NCI-H1694 treated with DMSO at 0.1 percent for 48 hours (cell line): ENCODE measurements at places on chromosomes 6 and 20.

DNA sequence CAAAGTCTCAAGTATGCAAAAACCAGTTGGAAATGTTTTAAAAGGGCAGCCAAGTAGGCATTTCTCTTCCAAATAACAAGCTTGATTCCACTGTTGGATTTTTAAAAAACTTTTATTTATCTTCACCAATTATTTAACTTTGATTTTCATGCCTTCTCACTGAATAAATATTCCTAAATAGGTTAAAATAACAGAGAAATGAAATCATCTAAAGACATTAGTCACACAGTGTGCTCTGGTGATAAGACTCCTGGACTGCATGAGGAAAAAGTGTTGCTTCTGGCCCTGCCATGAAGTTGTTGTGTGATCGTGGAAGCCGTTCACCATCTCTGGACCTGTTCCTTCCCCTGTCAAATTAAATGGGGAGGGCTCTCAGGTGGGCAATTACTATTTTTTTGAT is 33.8 kb upstream of the IGF2R start:
- DNase-seq: no peak

DNA sequence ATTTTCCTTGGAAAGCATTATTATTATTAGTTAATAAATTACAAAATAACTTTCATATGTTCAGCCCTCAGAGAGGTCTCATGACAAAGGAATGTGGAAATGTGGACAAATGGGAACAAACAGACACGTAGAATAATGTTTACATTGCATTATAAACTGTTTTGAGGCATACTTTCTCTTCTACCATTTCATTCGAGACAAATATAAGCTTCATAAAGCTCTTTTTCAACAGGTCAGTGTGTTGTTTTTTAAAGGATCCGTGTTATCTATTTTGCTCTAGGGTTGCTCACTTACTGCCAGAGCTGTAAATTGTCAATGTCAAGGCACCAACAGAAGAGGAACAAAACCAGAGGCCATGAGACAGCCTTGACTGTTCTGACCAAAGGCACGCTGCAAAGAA is 256.8 kb downstream of the PHACTR1 start:
- no peak for DNase-seq

DNA sequence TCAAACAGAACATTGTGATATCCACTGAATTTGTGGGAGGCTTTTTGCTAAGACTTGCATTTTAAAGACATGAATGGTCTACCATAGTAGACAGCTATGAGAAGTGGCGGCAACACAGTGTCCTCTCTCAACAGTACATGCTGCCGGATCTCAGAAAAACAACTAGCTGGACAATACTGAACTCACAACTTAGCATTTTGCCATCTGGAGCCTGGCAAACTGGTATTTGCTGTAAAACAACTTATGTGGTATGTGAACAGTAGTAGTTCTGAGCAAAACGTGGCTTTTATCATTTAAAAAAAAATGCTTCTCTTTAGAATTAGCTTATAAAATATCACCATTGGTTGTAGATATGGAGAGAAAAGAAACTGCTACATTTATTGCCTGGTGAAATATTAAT is 3.3 kb upstream of the PXDC1 start:
- DNase-seq: no peak

GRCh38 chr6:130913120-130913519 is 85.9 kb downstream of the SMLR1 start:
- DNase-seq: no peak

DNA sequence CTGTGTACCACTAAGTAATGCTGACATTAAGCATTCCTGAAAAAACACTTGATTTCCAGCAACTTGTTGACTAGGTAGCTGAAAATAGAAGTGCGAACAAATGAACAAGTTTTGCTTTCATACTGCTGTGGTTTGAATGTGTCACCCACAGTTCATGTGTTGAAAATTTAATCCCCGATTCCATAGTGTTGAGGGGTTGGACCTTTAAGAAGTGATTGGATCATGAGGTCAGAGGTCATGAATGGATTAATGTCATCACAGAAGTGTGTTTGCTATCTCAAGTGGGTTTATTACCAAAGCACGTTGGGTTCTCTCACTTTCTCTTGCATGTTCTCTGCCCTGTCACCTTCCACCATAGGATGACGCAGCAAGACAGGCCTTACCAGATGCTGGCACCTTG is 568.5 kb downstream of the UTRN start:
- no peak for DNase-seq

GRCh38 chr20:62347445-62347844 is 19.7 kb downstream of the LAMA5 start:
- DNase-seq: no peak

DNA sequence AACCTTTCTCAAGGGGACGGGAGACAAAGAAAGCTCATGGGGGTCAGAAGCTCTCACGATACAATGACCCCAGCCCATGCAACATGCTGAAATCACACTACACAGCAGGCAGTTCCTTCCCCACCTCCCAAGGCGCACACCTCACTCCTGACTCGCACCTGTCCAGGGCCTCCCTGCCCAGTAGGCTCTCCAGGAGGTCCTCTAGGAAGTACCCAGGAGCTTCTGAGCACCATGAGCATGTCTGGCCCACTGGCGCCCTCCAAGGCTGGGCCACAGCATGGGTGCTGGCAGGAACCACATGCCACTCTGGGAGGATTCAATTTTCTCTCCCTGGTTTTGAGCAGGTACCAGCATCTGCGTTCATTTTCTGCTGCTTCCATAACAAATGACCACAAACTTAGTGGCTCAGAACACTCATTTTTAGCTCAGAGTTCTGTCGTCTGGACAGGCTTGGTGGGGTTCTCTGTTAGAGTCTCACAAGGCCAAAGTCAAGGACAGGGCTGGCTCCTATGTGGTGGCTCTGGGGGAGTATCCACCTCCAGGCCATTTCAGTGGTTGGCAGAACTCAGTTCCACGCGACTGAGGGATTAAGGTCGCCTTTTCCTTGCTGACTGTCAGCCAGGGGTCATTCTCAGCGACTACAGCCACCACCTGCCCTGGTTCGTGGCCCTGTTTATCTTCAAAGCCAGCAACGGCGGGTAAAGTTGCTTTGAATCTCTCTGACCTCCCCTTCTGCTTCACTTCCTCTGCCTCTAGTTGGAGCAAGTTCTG is 32.7 kb downstream of the ACSS1 start:
- no peak for DNase-seq

DNA sequence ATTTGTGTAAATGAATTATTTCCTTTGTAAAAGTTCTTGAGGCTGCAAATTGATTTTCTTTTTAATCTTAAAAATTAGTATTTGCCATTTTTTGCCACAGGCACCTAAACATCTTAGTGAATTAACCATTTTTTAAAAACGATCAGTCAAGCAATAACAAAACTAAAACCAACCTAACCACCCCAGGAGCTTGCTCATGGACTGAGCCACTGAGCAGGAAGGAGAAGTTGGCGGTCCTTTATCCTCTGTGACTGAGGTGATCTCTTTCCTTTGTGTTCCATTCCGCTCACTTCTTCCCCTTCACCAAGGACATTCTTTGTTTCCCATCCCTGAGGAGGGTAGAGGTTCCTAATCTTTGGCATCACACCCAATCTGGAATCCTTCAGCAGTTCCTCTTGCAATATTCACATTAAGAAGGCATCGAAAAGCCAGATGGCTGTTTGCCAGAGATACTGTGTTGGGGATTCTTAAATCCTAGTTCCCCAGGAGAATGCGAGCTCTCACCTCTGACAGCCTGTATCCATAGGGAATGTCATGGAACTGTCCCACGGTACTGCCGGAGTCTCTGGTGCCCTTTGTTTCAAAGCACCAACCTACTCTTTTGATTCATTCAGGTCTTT is 30.5 kb downstream of the RPRD1B start:
- no peak for DNase-seq

- no peak for DNase-seq
These were observed 43.6 kb downstream of the FGD2 start for GRCh38 chr6:37048851-37049757.

DNA sequence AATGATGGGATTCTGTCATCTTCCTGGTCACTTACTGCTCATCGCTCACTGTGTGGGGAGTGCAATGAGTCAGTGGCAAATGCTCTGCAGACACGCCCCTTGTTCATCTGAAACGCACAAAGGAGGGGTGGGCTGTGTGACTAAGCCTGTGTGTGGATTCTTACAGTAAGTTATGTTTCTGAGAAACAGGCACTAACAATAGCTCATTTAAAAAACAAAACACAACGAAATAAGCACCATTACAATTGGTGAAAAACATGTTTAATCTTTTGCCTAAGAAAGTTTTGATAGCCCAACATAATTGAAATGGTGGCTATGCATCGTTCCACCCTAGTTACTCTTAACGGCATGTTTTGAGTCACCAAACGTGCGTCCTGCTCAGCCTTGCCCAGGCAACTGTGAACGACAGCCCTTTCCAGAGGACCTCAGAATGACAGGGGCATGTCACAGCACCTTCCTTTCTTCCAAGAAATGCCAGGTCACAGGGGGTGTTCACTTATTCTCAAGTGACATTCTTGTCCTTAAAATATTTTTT is 118.4 kb upstream of the SGK1 start:
- DNase-seq: no peak

DNA sequence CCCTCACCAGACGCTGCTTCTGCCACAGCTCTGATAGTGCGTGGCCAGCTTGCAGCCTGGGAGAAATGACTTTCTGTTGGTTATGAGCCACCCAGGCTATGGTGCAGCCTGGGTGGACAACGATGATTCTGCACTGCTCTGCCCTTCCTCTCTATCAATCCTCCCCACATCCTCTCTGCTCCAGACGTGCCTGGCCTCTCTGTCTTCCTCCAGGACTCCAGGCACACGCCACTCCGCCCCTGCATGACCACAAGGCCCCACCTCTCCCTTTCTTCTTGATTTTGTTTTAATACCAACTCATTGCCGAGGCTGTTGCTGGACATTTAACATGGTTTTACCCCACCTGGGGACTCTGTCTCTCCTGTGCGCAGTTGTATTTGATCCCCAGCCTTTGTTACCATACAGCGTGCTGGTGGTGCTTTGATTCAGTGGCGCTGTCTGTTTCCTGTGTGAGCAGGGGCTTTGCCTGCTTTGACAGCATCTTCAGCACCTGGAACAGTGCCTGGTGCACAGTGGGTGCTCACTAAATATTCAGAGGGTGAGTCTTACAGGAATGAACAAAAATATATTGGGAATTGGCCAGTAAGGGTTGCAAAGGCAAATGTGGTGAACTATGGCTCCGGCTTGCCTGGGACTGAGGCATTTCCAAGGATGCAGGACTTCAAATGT is 280.9 kb downstream of the CDH26 start:
- no peak for DNase-seq

DNA sequence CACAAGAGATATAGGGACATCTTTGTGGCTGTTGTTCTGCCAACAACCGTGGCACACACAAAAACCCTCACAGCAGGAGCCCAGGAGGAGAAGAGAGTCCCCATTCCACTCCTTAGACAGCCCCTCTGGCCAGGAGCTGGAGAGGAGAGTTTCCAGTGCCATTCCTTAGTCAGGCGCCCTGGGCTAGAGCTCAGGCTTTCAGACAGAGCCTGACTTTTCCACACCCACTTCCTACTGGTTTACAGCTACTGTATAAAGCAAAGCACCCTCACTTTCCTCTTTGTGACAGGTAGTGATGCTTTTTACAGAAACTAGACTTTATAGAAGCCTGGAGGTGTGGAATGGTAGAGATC is 145.9 kb downstream of the SYCP2 start:
- DNase-seq: no peak

DNA sequence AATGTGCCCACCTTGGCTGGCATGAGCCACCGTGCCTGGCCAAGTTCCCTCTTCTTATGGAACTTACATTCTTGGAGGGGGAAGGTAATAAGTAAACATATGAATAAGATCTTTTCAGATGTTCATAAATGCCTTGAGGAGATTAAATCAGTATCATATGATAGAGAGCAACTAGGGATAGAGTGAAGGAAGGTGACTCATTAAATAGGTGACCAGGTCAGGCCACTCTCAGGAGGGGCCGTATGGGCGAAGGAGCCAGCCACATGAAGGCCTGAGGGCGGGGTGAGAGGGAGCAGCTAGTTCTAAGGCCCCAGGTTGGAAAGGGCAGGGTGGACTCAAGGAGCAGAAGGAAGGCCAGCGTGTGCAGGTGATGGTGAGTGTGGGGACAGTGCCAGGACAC is 91.1 kb downstream of the UST start:
- DNase-seq: no peak

- no peak for DNase-seq
These were observed 12.0 kb downstream of the STMN3 start for GRCh38 chr20:63641146-63641791.

GRCh38 chr20:50625986-50626677 is 65.2 kb downstream of the RIPOR3 start:
- peak; percentile 11 for DNase-seq

DNA sequence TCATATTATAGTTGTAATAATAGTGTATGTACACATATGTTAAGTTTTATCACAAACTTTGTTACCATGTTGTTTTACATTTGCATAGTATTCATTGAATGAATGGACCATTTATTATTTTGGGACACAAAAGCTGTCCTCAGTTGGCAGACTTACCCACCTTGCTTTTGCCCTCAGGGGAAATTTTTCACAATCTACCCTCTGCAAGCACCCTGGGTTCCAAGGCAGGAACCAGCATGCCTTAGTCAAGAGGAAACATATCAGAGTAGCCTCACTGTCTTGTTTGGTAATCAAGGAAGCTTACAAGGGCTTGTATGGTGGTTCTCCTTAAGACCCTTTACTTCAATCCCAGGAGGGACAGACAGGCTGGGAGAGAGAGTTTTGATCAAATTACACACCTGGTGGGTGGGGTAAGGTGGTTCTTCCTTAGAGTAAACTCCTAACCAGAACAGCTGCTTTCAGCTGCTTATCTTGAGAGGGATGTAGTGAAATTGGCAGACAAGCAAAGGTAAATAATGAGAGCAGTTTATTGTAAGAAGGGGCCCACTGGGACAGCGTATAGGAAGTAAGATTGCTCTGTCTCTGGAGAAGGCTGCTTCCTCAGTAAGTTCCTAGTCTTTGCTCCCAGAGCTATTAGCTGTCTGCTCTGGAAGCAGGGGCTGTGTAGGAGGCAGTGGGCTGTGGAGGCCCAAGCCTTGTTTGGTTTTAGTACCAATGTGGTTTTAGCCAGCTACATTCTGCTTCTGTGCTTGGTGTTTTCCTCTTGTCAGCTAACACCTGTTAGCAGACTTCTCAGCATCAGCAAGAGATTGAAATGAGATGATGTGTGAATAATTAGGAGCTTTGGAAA is 31.1 kb downstream of the BRPF3 start:
- DNase-seq: no peak

- no peak for DNase-seq
These were observed 145.2 kb downstream of the SYCP2 start for GRCh38 chr20:59788196-59788735.

DNA sequence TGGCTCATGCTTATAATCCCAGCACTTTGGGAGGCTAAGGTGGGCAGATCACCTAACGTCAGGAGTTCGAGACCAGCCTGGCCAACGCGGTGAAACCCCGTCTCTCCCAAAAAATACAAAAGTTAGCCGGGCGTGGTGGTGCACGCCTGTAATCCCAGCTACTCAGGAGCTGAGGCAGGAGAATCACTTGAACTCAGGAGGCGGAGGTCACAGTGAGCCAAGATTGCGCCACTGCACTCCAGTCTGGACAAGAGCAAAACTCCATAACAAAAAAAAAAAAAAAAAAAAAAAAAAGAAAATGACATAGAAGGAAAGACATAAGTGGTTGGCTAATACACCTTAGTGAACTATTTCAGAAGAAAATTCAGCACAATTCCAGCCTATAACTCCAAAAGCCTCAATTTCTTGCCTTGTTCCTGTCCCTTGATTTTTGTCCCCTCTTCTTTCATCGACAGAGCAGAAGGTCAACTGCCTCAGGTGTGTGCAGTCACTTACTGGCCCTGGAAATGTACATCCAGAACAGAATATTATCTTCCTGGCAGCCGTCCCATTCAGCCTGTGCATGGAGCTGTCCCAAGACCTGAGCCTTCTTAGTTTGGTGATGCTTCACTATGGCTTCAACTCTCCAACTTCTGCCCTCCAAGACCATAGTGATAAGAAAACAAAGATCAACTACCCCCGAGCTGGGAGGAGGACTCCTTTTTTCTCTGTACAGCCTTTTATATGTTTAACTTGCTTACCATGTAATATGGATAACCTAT is 117.6 kb downstream of the LY86 start:
- DNase-seq: no peak
